ENCODE measurements at places on chromosomes 3 and 15.
A peak's percentile ranks its signal among the peaks of the same experiment; 100 is the strongest.

GRCh38 chr15:76823890-76824289 is 81.2 kb downstream of the SCAPER start:
- DNase-seq, result no peak

DNA sequence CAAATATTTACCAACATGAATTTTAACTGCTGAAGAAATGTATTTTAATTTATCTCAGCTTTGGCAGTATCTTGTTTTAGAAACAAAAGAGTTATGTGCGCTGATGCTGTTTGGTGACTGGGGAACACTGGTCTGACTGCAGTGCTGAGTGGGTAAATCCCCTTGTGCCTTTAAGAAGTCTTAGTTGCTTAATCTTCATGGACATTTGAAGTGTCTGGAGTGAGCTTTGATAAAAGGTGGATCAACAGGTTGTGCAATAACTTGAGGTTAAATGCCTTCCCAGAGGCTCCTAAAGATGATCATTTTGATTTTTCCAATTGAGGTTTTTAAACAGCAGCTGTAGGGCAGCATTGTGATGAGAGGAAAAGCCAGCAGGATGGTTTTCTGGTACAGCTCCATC is 68.7 kb downstream of the TP63 start:
- DNase-seq, result no peak

- no peak for DNase-seq
These were observed 6.3 kb downstream of the FAM107A start for GRCh38 chr3:58570851-58571250.

- DNase-seq, result no peak
These were observed 2.1 kb downstream of the EPHB1 start for GRCh38 chr3:134797057-134797740.

DNA sequence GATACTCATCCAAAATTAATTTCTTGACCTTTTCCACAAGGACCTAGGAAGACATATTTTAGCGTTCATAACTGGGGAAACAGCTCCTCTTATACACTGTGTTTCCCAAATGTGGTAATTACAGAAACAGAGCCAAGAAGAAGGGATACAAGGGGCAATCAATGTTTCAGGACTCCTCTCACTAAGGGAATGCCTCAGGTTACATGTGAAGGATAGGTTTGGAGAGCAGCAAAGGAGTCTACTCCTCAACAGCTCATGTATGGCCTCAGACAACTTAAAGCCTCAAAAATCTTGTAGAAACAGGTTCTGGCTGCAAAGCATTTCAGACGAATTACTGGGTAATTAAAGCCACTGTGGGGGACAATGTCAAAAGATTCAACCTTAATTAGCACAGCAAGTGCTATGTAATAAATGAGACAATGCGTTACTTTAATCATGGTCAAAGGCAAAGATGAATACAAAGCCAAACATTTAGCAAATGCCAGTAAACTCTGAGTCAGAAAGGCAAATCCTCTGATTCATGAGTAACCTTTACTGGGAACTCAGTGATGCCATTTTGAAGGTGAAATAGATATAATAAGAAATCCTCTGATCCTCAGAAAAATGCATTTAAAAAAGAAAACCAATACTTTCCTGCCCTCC is 1111.2 kb downstream of the TUSC7 start:
- no peak for DNase-seq

GRCh38 chr15:69031013-69032001 is 16.8 kb downstream of the NOX5 start:
- DNase-seq, result no peak

GRCh38 chr3:178485756-178486155 is 50.5 kb upstream of the KCNMB2 start:
- DNase-seq, result no peak

DNA sequence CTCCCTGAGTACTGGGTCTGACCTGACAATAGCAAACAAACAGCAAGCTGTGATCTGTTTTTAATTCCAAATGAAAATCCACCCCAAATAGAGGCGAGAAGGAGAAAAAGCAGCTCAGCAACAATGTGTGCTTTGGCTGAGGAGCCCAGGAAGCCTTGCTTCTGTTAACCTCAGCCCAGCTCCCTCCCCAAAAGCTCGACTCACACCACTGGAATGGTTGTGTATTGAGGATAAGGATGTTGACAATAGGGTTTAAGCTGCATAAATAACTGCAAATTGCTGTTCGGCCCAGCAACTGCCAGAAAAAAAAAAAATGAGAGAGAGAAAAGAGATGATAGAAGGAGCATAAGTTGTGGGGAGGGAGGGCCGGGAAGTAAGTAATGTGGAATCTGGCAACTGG is 104.0 kb upstream of the TBC1D5 start:
- DNase-seq, result no peak

DNA sequence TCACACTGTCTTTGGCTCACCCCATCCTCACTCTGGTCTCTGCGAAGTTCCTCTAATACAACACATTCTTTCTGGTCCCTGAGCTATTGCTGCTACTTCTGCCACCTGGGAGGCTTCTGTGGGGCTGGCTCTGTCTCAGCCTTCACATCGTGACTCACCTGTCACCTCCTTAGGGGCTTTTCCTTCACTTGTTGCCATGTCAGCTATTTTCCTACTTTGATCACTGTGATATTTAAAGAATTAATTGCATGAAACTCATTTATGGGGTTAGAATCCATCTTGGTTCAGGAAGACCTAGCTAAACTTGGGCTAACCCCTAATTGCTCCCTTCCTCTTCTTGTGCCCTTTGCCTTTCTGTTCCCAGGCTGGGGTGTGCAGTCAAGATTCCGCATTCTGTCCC is 346.9 kb downstream of the WDR72 start:
- DNase-seq, result no peak

DNA sequence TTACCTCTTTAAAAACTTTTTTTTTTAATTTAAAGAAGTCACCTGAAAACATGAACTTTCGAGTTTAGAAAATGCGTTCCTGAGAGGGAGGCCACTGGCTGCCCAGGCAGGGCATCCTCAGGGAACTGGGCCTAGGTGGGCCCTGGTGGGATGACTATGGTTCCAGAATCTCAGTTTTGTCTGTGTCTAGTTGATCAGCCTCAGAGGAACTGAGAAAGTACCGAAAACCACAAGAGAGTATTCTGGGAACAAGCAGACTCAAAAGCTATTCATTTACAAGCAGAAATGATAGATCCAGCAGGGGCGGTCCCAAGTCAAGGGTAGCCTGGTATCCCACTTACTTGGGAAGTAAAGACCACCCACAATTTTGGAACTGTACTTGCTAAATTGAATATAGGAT is 10.5 kb downstream of the WWTR1 start:
- no peak for DNase-seq

DNA sequence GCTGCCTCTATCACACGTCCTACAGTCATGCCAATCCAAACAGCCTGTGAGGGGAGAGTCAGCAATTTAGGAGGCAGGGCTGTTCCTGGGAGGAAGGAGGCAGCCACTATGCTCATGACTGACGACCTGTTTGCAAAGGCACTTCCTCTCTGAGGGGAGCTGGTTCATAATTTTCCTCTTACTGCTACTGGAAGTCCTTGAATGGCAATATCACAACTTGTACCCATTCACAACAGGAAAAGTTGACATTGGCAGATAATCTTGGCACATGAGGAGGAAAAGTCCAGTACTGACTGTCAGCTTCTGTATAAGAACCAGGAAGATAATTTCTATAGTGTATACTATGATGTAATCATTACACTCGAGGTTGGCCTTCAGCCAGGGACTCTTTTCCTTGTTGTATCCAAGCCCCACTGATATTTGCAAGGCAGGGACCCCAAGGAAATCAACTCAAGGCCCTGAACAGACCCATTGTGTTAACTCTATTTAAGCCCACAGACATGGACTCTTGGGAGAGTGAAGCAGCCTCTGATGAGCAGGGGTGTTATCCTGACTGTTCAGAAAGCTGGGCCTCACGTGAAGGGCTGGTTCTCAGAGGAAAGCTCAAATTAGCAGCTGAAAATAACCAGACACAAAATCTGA is 267.3 kb upstream of the ADAMTS9 start:
- DNase-seq, result no peak

GRCh38 chr15:40723919-40724318 is 28.9 kb downstream of the RAD51 start:
- DNase-seq, result no peak

DNA sequence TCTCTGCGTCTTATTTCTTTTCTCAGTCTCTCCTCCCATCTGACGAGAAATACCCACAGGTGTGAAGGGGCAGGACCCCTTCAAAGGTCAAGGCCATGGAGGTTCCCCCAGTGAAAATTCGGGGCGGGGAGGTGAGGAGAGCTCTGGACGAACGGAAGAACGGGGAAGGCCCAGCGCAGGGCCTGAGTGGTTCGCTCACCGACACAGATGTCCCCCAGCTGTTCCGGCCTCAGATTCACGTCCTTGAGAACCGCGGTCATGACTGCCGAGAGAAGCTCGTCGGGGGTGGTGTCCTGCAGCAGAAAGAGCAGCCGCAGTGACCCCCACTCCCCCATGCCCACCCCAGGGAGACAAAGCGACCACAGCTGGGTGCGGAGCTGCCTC is 542 bp downstream of the ACAA1 start:
- no peak for DNase-seq

- DNase-seq, result no peak
These were observed 24.2 kb upstream of the SLC41A3 start for GRCh38 chr3:126107957-126108675.

DNA sequence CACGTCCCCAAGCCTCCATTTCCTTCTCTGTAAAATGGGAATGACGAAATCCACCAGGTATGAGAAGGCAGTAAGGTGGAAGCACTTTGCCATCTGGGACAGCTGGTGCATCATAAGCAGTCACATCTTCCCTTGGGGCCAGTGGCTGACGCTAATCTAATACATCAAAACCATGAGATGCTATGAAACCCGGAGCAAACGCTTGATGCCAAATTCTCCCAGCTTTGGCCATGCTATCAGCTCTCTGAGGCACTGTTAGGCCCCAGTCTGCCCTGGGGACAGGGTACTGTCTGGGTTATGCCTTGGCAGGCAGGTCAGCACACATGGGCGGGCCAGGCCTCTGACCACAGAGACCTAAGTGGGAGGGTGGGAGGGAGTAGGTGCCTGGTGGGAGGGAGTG is 66.1 kb downstream of the ADAMTS17 start:
- DNase-seq, result no peak

- no peak for DNase-seq
These were observed 68.9 kb upstream of the GOLGA6B start for GRCh38 chr15:72585476-72586058.

DNA sequence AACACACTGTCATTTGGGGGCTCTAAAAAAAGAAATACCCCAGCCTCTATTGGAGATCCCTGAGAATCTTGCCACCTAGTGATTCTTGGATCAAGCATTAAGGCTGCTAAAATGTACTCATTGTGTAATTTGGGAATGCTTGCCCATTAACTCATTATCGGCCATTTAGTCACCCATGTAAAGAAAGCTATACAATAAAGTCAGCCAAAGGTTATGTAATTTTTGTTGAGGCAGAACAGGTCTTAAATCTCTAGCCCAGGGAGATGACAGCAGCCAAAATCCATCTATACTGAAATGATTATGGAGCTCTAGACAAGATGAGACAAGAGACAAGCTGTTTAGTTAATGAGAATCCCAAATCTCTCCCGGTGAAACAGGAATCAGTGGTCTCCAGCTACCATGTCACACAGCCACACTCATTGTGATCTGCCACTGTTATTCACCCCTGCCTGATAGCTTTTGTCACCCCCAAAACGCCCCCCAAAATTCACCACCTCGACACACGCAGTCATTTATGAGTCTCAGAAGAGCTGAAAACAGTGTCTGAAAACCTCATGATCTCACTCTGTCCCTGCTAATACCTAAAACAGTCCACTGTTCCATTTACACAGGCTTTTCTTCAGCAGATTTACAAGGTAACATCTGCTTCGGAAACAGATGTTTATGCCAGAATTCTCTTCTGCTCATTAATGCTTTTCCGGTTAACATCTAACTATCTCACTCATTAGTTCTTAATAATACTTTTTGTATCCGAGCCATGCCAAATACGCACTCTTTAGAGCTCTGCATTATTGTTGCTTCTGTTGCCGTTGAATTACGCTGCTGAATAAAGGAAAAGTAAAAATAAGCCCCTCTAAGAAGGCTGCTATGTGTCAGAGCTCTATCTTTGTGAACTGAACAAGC is 138.5 kb downstream of the RORA start:
- no peak for DNase-seq

DNA sequence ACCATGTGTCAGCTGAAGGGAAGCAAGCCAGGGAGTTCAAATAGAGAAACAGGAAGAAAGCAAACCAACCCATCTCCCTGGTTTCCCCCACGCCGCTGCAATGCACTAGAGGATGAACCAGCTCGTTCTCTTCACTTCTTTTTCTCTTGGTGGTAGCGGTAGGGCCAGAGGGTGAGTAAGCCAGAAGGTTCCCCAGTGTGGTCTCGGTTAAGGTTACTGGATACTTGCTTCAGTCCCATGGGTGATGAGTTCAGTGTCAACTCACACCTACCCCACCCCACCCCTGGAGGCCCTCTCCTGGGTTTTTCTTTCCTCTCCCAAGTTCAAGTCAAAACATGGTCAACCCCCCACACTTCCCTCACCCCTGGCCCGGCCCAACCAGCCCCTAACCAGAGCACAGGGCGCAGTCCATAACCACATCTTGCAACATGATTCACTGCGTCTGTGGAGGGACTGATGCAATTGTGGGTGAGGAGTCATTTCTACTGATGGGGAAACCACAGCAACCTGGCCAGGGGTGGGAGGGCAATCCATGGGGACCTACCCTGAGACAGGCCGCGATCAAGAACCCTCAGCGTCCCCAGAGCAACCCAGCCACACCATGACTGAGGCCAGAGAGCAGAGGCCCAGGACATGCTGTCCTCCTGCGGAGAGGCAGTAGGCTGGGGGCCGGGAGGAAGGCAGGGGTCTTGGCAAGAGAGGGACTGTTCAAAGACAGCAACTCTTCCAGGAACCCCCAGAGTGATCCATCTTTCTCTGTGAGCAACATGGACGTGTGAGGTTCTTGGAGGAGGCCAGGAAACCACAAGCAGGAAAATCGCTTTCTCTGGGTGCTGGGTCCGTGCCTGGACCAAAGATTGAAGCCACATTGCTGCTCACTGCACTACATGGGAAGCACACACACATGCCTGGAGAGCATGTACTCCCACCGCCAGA is 276.6 kb downstream of the UACA start:
- peak; percentile 48 for DNase-seq

DNA sequence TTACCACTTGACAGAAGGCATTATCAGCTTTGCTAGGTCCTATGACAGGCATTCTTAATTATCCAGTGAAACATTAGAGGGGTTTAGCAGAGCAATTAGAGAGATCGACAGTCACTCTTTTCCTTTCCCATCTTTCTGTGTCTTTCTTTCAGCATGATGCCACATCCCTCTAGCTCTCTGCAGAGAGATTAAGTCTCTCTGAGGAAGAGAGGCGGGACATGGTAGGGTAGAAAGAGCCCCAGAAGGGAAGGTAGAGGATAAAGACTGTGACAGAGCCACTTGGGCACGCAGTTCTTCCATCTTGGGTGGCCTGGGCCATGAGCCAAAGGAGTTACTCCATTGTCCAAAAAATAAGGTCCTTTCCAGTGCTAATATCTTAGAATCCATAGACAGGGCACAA is 55.8 kb downstream of the HHLA2 start:
- DNase-seq, result no peak

All from activated CD4-positive, alpha-beta T cell treated with anti-CD3 and anti-CD28 coated beads, Interleukin-2, amount 50 U/mL, for 24 hours (primary cell).